ENCODE measurements at places on chromosomes 2 and 18.
A peak's percentile ranks its signal among the peaks of the same experiment; 100 is the strongest.

- no peak for DNase-seq
Observed at GRCh38 chr2:98936353-98937351, 627 bp upstream of the CRACDL start.

- no peak for DNase-seq
Observed at GRCh38 chr2:151851761-151852160, 23.5 kb upstream of the ARL5A start.

GRCh38 chr2:62287899-62288880 is 92.3 kb downstream of the B3GNT2 start:
- DNase-seq, result peak; percentile 70

- DNase-seq, result no peak
Observed at GRCh38 chr2:119265693-119266066, 42.0 kb downstream of the STEAP3 start.

DNA sequence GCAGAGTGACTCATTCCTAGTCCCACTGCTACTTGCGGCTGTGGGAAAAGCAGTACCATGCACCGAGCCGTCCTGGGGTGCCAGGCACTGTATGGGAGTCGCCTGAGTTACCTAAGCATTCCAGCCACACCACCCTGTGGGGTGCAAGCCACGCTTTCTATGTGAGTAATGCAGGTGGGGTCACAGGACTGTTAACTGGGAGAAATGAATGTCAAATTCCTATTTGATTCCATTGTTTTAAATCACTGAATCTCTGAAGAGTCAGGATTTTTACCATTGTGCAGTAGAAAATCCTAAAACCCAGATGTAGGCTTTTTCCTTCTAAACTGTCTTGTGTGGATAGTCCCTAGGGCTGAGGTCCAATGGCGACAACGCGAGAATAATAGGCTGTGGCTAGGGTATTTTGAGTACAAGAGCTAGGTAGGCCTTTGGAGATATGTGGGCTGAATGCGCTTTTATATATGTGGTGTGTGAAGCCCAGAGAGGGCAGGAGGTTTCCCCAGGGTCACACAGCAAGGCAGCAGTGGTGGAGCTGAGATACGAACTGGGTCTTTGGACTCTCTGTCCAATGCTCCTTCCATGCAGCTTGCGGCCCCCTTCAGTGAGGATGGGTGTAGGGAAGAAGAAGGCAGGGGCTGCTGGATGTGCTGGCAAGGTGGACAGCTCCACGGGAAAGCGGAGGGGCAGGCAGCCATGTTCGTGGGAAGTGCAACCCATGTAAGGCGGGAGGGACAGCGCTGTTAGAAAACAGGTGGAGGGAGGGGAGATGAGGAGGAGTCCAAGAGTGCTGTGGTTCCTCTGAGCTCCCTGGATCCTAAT is 83.2 kb downstream of the DDX1 start:
- no peak for DNase-seq

GRCh38 chr2:45922577-45922988 is 271.1 kb downstream of the PRKCE start:
- DNase-seq, result no peak

DNA sequence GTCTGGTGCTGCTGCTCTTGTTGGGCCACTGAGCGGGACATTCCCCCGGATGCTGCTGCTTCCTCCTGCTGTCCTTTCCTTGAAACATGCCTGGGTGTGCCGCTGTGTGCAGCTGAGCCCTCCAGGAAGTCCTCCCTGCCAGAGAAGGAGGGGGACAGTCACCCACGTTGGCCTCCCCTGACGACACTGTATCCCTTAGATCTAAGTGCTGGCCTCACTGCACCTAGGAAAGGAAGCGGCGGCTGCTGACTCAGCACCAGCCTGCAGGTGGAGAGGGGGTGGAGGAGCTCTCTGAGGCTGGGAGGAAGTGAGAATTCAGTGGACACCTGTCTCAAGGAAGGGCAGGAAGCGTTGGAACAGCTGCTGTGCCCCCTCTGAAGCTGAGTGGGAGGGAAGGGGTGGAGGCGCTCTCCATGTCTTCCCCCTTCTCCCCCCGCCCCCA is 239.8 kb downstream of the HAUS1 start:
- no peak for DNase-seq

- DNase-seq, result no peak
Observed at GRCh38 chr2:100673691-100674485, 111.1 kb downstream of the PDCL3 start.

DNA sequence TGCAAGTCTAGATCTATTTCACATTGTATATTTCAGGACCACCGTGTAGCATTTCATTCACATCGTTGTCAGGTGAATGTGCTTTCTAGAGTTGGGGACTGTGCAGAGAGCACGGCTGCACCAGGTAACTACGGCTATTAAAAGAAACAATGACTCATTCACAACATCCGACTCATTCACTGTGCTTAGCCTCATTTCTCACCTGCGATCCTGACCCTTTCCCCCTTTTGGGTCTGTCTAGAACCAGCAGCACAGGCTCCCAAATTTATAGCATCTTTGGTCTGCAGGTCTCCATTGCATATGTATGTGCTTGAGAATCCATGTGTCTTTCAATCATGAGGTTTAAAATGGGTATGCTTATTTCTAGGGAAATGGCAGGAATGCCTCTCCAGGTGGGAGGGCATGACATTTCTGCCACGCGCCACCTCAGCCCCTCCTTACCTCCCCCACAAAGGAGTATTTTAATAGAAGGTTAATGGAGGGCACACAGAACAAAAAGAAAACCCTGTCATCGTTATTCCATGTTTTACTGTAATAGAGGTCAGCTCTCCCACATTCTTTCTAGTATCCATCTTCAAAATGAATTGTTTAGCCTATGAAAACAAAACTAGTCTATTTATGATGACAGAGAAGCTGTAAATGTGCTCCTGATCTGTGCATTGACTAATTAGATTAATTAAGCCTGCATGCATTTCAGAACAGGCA is 246.7 kb upstream of the EPHA4 start:
- DNase-seq, result no peak
